ENCODE measurements at places on chromosomes 13 and 19. TPM values are rescaled to one million over a fixed set of nuclear protein-coding genes. Genes with fewer than 3 reads are reported as not detected.

Gene SYCN
- total RNA-seq, result not detected

Gene ZNF554
- total RNA-seq, result 4.5 TPM

Gene TMEM221
- total RNA-seq, result 0.20 TPM

Gene ZNF583
- total RNA-seq, result 3.9 TPM

Gene SIGLEC9
- not detected for total RNA-seq

Gene SIAH3
- not detected for total RNA-seq

Gene MBD3L3
- total RNA-seq, result not detected

Gene RXFP2
- not detected for total RNA-seq

Gene PRODH2
- not detected for total RNA-seq

Gene DHDH
- total RNA-seq, result 0.17 TPM

All from smooth muscle cell of the pulmonary artery (primary cell).